ENCODE measurements at places on chromosomes 12 and 14.

DNA sequence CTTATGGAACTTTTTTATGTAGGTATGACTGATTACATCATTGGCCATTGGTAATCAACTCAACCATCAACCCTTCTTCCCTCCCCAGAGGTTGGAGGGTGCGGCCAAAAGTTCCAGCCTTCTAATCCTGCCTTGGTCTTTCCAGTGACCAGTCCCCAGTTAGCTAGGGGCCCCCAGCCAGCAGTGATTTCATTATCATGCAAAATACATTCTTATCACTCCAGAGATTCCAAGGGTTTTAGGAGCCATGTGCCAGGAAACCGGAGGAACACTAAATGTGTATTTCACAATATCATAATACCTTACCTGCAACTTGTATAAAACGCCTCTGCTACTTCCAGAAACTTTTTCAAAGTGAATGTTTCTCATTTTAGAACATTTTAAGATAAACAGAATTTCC lies 181.5 kb upstream of the PELI2 start:
- no peak for DNase-seq

DNA sequence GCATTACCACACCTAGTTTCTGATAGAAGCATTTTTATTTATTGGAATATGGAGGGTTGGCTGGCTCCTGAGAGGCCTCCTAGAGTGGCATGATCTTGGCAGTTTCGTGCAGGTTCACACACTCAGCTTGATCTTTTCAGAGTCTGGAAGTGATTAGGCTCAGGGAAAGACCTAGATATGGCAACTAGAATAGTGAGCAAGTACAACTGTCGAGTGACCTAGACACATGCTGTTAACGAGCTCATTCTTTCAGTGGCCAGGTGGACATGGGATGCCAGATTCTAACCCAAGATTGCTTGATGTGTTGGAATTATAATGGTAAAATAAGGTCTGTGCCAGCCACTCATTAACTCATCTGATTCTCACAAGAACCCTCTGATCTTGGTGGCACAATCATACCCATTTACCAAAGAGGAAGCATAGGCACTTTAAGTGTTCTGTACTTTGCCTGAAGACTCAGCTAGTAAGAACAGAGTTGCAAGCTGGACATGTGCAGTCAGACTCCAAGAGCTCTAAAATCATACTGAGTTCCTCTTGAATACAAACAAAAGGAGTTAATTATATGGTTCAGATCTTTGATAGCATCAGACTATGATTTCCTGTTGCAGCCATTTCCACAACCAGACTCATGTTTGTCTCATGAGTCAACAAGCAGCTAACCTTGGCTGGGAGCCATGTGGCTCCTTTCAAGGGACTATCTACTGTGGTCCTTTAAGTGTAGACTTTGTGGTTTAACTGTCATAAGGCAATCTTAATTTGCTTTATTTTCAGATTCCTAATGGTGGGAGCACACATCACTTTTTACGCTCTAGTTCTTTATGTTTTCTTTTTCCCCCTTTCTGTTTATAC lies 144.2 kb downstream of the PLEKHA5 start:
- peak; percentile 17 for DNase-seq

DNA sequence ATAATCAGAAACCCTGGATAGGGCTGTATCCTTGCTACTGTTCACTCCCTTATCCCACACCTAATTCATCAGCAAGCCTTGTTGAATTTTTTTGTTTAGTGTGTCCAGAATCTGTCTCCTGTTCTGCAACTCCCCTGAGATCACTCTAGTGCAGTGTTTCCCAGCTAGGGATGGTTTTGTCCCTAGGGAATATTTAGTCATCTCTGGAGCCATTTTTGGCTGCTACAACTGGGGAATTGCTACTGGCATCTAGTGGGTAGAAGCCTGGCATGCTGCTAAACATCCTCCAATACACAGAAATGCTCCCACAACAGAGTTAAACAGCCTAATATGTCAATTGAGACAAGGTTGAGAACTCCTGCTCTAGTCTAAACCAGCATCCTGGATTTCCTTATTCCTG lies 248.0 kb downstream of the NPAS3 start:
- no peak for DNase-seq

DNA sequence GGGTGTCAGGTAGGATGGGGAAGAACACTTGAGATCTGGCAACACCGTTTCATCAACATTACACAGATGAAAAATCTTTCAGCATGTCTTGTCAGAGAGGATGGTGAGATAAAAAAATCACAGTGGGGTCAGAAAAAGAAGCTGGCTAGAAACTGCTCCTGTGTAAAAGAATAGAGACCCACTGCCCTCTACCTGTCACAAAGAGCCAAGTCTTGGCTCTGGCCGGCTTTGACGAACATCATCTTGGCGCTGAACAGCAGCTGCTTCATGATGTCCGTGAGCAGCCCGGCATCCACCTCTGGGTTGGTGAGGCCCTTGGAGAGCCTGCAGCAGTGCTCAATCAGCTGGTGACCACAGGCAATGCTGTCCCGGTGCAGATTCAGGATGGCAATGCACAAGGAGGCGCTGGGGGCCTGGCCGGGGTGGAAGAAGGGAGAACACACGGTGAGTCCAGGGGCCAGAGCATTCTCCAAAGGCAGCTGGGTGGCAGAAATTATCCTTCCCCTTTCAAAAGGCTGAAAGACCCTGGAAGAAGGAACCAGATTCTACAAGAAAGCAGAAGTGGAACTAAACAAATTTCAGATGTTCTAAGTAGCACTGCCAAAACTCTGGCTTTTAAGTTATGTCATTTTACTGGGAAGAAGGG lies 50.2 kb downstream of the ZFYVE26 start:
- DNase-seq, result no peak

GRCh38 chr12:22044391-22044790 lies 1.6 kb upstream of the CMAS start:
- DNase-seq, result no peak

DNA sequence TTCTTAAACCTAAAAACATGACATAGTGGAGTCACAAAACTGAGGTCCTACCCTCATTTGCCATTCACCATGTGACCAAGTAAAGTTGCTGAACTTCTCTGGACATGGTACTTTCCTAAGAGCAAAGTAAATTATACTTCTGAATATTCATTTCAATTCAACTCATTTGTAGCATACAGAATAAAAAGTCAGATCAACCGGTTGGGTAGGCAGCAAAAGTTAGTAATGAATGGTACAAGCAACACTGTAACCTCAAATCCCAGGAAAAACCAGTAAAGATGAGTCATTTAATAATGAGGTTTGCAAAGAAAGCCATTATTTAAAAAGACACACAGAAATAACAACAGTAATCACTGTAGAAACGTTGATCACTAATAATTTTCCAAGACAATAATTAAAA lies 8.7 kb downstream of the POLE2 start:
- DNase-seq, result no peak

- DNase-seq, result no peak
Measured at GRCh38 chr14:92655419-92656201, 92.8 kb downstream of the LGMN start.

DNA sequence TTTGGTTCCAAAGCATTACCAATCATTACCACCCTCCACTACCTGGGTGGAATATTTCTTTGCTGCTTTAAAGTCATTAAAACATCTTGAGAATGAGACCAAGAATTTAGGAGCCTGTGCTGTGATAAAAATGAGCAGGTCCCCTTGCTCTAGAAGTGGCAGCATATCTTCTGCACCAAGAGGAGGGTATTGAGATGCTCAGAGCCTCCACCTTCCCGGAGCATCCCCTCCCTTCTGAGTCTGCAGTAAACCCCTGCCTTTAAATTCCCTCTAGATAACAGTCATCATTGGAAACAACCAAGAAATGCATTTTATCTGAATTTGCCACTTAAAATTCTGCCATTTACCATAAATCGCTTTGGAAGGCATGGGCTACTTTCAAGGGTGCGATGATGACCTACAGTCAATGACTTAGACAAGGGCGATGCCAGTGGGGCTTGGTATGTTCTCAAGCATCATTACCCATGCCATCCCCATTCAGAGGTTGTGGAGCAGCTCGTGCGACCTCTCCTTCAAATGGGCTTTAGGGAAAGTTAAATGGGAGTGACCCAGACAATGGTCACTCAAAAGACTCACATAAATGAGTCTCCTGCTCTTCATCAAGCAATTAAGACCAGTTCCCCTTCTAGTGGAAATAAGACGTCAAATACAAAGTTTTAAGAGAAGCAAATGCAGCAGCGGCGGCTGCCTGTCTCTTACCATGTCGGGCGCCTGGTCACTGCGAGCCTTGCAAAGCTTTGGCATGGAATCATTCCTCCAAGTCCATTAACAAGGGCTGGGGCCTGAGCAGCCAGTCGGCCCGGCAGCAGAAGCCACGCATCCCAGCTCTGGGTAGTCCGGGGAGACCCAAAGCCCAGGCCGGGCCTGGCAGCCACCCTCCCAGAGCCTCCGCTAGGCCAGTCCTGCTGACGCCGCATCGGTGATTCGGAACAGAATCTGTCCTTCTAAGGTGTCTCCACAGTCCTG lies 334.5 kb downstream of the TMEM121 start:
- no peak for DNase-seq

GRCh38 chr12:114993165-114993564 lies 309.2 kb upstream of the TBX3 start:
- DNase-seq, result no peak

GRCh38 chr14:71752111-71752738 lies 180.0 kb upstream of the RGS6 start:
- DNase-seq, result no peak

DNA sequence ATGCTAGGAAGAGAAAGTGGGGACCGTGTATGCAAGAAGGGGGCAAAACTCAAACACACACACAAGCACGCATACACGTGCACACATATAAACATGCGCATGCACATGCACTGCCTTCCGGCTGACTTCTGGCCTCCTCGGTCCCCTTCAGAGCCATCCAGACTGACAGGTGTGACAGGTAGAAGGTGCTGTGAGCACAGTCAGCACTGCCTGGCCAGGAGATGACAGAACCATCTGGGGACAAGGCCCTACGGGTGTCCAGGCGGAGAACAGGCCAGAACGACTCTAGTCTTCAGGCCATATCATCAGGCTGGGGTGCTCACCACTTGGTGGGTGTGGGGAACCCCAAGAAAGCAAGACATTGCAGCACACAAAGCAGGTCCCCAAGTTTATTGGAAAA lies 7.3 kb downstream of the KRT83 start:
- DNase-seq, result no peak

- no peak for DNase-seq
Measured at GRCh38 chr12:122533856-122534255, 6.8 kb downstream of the KNTC1 start.

DNA sequence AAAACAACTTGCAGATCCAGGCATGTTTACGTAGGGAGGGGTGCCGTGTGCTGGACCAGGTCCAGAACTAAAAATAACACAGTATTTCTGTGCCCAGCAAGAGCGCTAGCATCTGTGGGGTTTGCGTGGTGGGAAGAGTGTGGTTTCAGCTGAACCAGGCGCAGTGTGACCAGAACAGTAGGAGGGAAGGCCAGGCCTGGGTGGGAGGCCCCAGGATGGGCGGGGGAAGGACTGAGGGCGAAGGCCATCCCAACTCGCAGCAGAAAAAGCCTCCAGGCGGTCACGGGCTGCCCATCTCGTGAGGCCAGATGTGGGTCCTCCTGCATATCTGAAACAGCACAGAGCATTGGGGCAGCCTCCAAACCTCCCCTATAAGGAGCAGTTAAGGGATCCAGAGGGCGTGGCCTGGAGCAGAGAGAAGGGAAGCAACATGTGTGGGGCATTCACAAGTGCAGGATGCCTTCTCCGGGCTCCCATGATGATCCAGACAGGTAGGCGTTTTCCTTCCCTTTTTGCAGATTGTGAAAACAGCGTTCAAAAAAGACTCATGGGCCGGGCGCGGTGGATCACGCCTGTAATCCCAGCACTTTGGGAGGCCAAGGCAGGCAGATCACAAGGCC lies 17.8 kb upstream of the CD9 start:
- DNase-seq, result no peak

GRCh38 chr14:95045106-95045701 lies 112.1 kb downstream of the DICER1 start:
- no peak for DNase-seq

DNA sequence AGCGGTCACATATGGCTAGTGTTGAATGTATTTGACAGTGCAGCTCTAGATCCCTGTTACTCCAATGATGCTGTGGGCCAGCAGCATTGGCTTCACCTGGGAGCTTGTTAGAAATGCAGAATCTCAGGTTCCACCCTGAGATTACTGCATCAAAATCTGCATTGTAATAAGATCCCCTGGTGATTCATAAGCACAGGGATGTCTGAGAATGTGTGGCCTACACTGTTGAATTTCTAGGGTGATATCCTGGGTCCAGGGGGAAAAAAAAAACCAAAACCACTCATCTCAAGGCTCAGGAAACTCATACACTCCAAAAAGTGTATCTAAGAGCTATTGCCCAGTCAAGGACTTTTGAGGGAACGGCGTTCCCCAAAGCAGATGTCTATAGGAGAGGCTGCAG lies 196.8 kb downstream of the PPM1H start:
- no peak for DNase-seq

DNA sequence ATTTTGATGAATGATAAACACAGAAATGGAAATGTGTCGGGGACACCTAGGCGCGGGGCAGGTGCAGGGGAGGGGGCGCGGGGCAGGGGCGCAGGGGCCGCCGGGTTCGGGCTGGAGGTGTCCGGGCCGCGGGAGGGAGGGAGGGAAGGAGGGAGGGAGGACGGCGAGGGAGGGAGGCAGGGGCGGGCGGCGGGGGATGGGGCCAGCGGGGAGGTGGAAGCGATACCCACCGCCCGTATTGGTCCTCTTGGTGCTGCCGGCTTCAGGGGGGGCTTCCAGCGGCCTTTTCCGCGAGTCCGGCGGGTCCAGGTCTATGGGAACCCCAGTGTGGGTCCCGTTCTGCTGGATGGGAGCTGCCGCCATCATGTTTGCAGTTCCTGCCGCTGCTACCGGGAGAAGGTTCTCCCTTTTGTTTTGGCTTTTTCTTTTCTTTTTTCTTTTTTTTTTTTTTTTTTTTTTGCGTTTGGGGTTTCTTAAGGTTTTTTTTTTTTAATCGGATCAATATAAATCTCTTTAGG lies 703 bp downstream of the NOVA1 start:
- no peak for DNase-seq

DNA sequence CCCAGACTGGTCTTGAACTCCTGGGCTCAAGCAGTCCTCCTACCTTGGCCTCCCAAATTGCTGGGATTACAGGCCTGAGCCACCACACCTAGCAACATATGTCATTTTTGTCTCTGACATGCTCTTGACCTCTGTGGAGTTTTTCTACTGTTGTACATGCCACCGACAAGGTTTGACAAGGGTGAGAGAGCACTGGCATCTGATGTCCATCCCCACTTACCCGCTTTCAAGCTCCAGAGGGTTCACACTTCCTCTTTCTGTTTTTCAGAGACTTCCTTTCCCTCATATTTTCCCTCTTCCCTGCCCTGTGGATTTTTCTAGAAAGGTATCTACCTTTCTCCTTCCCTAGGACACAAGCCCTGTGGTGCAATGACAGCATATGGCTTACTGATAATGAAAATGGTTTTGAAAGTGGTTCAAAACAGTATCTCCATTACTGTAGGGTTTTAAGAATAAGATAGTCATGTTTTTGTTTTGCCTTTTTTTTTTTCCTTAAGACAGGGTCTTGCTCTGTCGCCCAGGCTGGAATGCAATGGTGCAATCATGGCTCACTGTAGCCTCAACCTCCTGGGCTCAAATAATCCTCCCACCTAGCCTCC lies 27.7 kb upstream of the PLEKHG3 start:
- DNase-seq, result no peak

GRCh38 chr14:33061667-33062325 lies 123.1 kb downstream of the NPAS3 start:
- DNase-seq, result no peak

Data from stimulated activated CD4-positive, alpha-beta T cell treated with anti-CD3 and anti-CD28 coated beads, TNF-alpha, amount 100 ng/mL, for 24 hours (primary cell).